ENCODE measurements at places on chromosomes 3 and 15.
A peak's percentile ranks its signal among the peaks of the same experiment; 100 is the strongest.

DNA sequence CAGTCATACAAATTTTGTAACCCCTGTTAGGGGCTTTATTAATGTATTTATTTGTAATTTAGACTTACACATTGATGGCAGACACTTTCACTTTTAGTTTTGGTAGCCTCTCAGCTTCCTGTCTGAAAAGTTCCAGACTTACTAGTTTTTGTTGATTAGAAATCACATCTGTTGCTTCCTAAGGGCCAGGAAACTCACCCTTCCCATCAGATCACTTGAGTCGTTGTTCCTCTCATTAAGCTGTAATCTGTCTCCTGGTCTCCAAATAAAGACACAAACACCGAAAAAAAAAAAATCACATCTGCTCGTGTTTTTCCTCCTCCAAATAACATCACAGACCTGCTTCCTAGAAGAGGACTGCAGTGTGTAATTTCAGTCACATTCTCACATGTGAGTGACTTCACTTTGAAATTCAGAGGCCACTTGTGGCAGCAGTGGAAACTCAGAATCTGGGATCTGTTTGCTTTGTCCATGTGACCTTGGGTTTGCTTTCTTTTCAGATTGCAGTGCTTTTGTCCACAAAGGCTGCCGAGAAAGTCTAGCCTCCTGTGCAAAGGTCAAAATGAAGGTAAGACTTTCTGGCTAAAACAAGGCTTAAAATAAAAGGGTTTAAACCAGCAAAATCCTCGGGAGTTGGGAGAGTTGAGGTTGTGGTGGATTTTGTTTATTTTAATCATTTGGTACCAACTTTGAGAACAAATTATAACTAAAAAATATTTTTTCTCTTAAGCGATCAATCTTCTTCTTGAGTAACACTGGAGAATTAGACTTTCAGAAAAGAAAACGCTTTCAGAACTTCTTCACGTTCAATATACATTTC lies 87.0 kb downstream of the KLHL25 start:
- peak; percentile 46 for DNase-seq

DNA sequence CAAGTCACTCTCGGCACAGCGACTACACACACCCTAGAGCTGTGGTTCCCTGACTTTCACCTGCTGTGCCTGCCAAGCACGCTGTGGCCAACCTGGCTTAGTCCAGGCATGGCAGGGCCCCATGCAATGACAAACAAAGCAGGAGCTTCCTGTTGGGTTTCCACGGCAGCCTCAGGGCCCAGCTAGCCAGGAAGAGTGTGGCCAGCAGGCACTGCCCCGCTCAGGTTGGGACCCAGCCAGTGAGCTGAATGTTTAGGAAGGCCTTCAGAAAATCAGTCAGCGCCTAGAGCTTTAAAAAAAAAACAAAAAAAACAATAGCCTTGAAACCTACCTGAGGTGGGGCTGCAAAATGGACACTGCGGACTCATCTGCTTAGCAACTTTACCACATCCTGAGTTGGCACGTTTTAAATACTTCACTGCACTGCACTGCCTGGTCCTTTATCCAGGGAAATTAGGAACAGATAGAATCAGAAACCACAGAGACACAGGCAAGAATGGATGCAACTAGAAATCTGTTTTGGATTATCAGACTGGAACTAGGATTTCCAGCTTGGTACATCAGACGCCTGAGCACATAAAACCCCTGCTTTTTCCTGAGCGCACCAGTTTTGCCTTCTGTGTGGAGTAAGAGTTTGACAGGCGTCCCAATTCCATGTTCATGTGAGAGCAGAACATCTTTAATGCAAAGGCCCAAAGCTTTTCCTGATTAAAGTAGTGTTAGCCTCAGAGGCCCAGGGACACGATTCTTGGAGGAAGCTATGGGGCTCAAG lies 36.2 kb upstream of the LDHAL6B start:
- no peak for DNase-seq

DNA sequence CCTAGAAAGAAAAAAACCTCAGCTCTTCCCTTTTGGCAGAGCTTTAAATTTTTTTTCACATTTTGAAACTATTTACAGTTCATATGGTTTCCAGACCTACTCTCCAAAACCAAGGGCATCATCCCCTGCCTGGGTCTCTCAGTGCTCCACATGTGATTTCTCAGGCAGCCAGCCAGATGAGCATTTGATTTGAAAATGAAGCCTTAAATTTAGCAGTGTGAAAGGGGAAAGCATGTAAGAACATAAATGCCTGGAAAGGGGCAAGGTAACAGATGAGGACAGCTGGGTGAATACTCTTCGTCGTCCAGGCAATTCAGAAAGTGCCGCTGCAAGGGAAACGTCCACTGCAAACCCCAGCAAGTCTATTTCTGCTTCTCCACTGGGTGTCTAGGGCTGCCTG lies 94.8 kb downstream of the ATP8B4 start:
- no peak for DNase-seq

DNA sequence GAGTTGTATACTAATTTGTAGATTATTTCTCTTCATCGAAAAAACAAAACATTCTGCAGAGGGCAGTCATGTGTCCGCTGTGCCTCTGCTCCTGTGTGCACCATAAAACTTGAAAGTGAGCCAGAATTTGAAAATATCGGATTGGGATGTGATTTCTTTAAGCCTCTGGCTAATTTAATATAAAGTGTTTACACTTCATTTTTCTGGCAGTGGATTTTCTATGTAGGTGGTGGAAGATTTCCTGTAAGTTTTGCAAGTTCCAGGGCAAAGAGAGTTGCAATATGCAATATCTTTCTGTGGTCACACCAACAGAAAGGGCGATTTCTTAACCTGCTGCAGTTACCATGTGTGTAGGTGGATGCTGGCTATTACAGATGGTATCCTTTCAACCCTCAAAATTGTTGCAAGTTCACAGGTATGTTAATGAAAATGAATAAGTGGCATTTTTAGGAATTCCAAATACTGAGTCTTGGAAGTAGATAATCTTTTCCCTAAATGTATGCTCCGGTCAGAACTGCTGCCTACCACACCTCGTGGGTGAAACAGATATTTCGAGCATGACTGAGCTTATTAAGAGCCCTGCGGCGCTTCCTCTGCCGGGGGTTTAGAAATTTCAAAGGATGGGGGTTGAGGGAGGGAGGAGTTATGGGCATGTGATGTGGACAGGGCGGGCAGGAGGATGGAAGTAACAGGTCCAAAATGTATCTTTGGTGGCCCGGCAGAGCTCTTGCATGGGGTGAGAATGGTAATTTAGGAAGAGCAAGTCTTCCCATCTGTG lies 134.0 kb downstream of the PGPEP1L start:
- DNase-seq: no peak

DNA sequence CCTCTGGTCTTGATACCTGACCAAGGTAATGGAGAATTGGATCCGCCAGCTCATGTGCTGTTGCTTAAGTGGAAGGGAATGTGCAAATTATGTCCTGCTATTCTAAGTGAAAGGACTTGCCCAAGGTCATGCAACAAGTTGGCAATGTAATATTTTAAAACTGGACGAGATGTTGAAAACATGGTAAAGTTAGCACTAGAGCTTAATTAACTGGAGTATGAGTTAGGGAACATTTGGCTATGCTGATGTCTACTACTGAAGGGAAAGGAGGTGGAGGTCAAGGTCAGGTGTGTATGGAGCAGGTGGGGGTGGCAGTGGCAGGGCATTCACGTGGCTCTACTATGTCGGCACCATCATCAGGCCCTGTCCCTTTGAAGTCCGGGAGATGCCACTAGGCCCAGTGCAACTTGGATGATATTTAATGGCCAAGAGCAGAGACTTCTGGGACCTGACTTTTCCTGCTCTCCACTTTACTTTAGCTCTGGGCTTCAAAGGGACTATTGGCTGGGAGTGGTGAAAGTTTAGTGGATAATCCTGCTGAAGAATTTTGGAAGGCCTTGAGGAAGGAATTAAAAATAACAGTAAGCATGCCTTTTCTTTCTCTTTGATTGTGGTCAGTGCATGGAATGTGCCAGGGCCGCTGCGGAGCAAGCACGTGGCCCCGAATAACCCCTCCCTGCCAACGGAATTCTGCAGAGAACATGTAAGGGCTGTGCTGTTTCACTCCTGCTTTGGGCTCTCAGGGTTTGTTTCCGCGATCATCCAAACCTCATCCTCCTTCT lies 14.9 kb downstream of the SMAD3 start:
- DNase-seq: no peak

GRCh38 chr3:21273259-21274025 lies 477.6 kb downstream of the ZNF385D start:
- DNase-seq: no peak

GRCh38 chr15:57305009-57305408 lies 71.3 kb upstream of the CGNL1 start:
- DNase-seq: no peak

- DNase-seq: no peak
Observed at GRCh38 chr3:42434777-42435380, 24.5 kb upstream of the LYZL4 start.

DNA sequence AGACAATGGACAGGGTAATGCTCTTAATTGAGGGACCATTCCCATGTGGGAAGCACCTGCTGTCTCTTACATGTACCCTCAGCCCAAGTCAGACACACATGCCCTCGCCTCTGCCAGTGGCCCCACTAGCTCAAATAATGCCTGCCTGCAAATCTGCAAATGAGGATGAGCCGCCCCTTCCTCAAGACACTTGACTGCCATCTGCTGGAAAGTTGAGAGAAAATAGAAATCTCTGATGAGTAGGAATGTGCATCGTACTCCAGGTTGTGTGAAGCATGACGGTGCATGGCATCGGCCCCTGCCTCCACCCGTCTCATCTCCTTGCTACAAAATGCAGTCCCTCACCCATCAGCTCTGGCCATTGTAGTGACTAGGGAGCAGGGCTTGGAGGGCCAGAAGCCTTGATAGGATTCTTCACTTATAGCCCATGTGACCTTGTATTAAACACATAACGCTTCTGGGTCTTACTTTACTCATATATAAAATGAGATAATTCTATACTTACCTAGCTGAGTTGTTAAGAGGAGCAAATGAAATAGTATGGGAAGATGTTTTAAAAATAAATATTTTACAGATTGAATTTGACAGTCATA lies 6.3 kb upstream of the SCN5A start:
- DNase-seq: peak; percentile 76
